ENCODE measurements at places on chromosomes 6 and 20.
A peak's percentile ranks its signal among the peaks of the same experiment; 100 is the strongest.

- DNase-seq = no peak
Measured at GRCh38 chr6:108142240-108142639, 23.6 kb upstream of the NR2E1 start.

GRCh38 chr6:86722131-86722530 is 215.2 kb upstream of the HTR1E start:
- no peak for DNase-seq

GRCh38 chr6:100084316-100084990 is 90.4 kb upstream of the MCHR2 start:
- DNase-seq = no peak

- DNase-seq = no peak
Measured at GRCh38 chr6:101845172-101845571, 451.7 kb downstream of the GRIK2 start.

DNA sequence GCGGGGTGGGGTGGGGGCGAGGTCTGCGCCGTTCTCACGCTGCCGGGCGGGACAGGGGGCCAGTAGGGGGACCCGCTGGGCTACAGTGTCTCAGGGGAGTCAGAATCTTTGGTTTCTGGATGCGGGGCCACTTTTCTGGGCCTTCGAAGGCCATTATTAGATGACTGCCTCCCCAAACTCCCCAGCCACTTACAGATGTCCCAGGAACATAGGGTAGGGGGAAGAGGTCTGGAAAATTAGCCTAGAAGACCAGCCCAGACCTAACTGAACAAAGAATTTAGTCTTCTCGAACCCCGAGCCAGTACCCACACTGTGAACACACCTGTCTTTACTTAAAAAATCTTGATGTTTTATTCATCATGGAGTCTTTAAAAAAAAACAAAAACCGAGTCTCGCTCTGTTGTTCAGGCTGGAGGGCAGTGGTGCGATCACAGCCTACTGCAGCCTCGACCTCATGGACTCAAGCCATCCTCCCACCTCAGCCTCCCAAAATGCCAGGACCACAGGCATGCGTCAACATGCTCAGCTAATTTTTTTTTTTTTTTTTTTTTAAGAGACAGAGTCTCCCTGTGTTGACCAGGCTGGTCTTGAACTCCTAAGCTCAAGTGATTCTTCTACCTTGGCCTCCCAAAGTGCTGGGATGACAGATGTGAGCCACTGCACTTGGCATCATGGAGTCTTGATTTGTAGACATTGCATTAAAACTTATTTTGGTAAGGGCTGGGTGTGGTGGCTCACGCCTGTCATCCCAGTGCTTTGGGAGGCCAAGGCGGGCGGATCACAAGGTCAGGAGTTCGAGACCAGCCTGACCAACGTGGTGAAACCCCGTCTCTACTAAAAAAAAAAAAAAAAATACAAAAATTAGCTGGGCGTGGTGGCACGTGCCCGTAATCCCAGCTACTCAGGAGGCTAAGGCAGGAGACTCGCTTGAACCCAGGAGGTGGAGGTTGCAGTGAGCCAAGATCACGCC is 3.3 kb upstream of the SLC29A1 start:
- no peak for DNase-seq

DNA sequence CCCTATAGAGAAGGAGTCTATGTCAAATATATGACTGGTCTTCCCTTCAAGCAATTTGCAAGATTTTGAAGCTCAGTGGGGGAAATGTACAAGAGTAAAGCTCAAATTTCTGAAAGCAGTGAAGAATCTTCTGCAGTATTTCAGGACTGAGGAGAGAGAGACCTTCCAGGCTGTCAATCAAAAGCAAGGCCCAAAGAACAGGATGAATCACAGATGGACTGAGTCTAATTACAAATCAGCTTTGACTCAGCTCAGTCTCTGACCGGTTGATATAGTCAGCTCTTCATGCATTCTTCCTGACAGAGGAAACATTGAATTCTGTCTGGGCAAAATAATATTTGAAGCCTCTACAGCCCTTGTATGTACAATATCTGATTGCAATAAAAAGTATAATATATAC is 7.7 kb upstream of the HTR1B start:
- no peak for DNase-seq

- DNase-seq = no peak
Measured at GRCh38 chr6:119493980-119494379, 144.4 kb upstream of the MAN1A1 start.

GRCh38 chr6:85674604-85675003 is 31.9 kb upstream of the SYNCRIP start:
- DNase-seq = no peak

DNA sequence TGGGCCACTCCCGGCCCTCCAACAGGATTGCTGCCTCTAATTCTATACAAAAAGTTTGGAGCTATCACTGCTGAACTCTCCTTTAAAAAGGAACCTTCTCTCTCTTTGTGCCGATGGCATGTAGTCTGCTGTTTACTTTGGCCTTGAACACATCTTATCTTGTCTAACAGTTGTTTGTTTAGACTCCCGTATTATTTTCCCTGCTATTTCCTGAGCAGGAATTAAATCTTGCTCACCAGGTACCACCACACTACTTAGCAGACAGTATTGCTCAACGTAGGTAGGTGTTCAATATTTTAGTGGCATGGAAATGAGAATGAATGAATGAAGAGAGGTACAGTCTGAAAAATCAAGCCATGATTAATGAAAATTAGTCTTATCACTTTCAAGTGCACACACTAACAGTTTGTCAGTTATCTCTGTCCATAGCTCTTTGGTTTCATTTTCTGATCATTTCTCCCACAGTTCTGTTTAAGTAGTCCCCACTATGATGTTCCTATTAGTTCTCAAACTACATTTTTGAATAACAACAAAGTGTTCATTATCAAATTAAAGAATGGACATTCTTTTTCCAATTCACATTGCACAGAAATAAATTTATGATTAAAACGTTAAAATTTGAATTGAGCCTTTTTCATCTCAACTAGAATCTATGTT is 6.8 kb upstream of the HEY2 start:
- no peak for DNase-seq

DNA sequence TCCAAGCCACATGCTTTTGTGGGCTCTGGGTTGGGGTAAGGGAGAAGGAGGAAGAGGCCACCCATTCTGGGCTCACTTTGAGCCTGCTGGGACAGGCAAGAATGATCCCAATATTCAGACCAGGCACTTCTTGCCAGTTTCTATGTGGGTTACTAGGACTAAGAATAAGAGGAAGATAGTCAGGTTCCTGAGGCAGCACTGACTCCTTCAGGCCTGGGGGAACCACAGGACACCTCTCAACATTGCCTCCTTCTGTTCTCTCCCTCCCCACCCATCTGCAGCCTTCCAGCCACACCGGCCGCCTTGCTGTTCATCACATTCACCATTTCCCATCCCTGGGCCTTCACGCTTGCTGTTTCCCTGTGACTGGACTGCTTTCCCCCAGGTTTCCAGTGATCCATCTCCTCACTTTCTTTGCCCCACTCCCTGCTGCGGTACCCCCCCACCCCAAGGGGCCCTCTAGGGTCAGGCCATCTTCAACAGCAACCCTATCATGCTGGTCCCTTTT is 69.2 kb upstream of the SIRPA start:
- no peak for DNase-seq

GRCh38 chr6:108748055-108748454 is 100.2 kb upstream of the ARMC2 start:
- DNase-seq = no peak

DNA sequence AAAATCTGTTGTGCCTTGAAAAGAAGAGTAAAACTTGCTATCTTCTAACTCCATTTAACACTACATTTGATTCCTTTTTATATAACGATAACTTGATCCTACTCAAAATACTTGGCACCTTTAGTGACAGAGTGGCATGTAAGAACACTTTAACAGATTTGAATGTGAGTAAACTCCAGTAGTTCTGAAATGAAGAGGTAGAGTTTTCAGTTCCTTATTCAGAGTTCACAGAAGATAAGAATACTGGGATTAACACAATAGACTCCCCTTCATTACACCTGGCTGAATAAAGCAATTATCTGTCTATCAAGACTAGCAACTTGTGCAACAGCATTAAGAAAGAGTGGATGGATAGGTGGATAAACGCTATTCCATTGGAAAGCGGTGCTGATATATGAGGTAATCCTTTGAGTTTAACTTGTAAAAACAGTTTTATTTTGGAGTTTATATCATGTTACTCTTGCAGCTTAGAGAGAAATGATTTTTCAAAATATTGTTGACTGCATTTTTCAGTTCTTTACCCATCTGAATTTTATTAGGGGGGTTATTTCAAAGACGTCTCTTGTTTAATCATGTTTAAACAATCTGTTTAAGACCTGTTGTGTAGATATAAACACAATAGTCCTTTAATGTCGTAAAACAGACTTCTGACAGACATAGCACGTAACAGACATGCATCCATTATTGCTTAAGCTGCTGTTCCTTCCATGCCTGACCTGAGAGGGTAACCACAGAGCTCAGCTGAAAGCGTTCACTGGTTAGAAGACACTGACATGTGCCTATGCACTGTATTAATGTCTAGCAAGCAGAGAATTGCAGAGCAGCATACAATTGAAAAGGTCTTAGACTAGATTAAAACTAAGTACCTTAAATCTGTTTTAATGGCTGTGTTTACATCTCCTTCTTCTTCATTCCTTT is 102.4 kb upstream of the SUPT3H start:
- peak; percentile 73 for DNase-seq

DNA sequence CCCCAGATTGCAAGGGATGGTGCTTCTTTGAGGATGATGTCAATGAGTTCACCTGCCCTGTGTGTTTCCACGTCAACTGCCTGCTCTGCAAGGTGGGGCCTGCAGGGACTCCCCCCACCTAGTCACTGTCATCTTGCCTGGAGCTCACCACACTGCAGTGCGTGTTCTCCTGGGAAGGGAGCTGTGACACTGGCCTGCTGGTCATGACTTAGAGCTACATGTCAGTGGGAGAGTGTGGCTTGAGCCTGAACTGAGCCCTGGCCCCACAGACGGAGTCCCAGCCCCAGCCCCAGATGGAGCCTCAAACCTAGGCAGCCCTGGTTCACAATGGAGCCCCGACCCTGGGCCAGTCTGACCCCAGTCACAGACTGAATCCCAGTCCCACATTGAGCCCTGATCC is 19.3 kb downstream of the RBCK1 start:
- DNase-seq = no peak

GRCh38 chr6:163739966-163740365 is 325.4 kb downstream of the QKI start:
- no peak for DNase-seq

DNA sequence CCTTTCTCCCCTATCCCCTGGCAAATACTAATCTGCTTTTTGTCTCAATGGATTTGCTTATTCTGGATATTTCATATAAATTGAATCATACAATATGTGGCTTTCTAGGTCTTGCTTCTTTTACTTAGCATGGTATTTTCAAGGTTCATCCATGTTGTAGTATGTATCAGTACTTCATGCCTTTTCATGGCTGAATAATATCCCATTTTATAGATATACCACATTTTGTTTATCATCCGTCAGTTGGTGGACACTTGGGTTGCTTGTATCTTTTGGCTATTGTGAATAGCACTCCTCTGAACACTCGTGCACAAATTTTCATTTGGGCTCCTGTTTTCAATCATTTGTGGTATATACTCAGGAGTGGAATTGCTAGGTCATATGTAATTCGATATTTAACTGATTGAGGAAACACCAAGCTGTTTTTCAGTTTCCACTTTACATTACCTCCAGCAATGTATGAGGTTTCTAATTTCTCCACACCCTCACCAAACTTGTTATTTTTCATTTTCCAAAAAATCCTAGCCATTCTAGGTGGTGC is 30.5 kb upstream of the RIPPLY2 start:
- no peak for DNase-seq

DNA sequence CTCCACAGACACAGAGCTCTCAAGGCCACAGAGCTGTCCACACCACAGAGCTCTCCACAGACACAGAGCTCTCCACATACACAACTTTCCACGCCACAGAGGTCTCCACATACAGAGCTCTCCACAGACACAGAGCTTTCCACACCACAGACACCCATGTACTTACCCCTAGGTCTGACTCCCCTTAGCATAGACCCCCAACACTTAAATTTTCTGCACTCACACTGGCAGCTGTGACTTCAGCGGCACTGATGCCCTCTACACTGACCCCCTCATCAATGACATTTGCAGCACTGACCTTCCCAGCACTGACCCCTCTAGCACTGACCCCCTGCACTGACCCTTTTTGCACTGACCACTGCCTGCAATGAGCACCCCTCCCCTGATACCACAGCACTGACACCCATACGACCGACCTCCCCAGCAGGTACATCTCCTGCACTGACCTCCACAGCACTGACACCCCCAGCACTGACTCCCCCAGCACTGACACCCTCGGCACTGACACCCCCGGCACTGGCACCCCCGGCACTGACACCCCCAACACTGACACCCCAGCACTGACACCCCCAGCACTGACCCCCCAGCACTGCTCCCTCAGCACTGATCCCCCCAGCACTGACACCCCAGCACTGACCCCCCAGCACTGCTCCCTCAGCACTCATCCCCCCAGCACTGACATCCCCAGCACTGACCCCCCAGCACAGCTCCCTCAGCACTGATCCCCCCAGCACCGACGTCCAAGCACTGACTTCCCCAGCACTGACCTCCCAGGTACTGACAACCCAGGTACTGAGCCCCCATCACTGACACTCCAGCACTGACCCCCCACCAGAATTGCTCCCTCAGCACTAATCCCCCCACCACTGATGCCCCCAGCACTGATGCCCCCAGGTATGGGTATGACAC is 56.5 kb downstream of the ERMARD start:
- DNase-seq = no peak

DNA sequence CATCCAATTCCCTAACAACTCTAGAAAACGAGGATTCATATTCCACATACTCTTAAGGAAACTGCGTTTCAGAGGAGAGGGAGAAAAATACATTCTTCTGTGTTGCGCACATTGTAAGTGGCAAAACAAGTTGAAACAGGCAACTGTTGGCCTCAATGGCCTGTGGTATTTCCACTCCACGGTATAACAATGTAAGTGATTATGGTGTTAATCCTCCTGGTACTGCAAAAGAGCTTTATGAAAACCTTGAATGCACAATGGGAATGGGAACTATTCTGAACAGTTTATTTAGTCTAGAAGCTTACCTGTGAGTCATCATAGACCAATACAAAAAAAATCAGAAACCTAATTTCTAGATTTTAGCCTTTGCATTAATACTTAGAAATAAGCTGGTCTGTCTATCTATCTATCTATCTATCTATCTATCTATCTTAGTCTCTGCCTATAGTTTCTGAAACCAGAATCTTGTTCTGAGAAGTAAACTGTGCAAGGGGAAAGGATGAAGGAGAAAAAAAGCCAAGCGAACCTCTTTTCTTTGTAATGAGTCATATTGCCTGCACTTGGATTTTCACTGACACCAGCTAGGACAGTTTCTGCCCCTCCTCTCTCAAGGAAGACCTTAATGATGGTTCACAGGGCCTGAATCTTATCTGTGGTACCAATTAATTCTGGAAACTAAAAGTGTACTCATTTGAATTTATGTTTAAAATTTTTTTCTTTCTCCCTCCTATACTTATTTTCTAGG is 101.5 kb downstream of the RNF144B start:
- no peak for DNase-seq
